Aorta (tissue), 5 donors: ENCODE measurements at places on chromosomes 12 and 14. TPM values are rescaled to one million over a fixed set of nuclear protein-coding genes. Genes with fewer than 3 reads are reported as not detected.

GRCh38 chr12:13242936-13243335 lies 46.4 kb downstream of the EMP1 start:
- no peak for DNase-seq

Gene SERPINA3
- total RNA-seq: 200 TPM

- DNase-seq: no peak
Measured at GRCh38 chr12:93925585-93926205, 222.7 kb upstream of the PLXNC1 start.

GRCh38 chr12:2129076-2129475 lies 76.3 kb downstream of the CACNA1C start:
- DNase-seq: no peak

- no peak for DNase-seq
Measured at GRCh38 chr12:25623816-25624215, 70.7 kb upstream of the LMNTD1 start.

DNA sequence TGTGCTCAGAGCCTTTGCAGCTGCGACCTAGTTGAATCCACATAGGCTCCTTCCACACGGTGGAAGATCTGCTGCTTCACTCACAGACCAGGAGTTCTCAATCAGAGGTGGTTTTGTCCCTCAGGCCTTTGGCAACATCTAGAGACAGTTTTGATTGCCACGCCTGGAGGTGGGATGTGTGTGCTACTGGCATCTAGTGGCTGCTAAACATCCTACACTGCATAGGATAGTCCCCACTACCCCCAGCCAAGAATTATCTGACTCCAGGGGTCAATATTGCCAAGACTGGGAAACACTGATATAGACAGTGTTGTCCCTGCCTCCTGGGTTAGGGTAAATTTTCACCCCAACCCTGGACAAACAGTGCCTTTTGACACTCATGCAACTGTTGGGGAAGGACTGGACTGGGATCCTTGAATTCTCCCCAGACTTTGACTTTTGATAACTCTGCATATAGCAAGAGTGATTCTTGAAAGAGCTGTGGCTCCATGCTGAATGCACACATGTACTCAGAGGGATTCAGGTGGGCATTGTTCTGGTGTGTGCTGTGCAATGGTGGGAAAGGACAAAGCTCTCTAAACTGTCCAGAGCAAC lies 39.8 kb downstream of the BAZ2A start:
- no peak for DNase-seq
